GM23248 (cell line): ENCODE measurements at places on chromosomes 1 and 21. TPM values are rescaled to one million over a fixed set of nuclear protein-coding genes. Genes with fewer than 3 reads are reported as not detected.

GRCh38 chr21:31636874-31637273 lies 22.6 kb upstream of the SOD1 start:
- no peak for DNase-seq

DNA sequence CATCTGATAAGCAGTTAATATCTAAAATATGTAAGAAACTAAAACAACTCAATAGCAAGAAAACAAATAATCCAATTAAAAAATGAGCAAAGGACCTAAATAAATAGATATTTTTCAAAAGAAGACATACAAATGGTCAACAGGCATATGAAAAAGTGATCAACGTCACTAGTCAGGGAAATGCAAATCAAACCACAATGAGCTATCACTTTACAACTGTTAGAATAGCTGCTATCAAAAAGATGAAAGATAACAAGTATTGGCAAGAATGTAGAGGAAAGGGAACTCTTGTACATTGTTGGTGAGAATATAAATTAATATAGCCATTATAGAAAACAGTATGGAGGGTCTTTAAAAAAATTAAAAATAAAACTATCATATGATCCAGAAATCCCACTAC lies 40.7 kb upstream of the NEK7 start:
- DNase-seq = no peak

DNA sequence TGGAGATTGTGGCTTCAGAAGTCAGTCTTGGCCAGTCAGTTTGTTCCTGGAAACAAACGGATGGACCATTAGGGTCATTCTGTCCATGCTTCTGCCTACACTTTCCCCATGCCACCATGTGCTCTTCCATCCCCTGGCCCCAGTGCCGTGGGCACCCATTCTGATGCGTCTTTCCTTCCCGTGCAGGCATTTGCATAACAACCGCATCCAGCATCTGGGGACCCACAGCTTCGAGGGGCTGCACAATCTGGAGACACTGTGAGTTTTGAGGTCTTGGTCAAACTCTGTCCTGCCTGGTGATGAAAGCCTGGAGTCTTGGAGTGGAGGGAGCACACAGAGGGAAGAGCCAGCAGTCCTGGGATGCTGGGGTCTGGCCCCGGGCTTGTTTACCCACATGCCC lies 61.1 kb downstream of the UBE2T start:
- DNase-seq = no peak

DESI2 gene
- 58.9 and 65.9 TPM in 2 replicates for total RNA-seq

- no peak for DNase-seq
Measured at GRCh38 chr1:220698607-220699016, 8.4 kb downstream of the C1orf115 start.

LCE1C gene
- total RNA-seq = not detected in 2 replicates

DNA sequence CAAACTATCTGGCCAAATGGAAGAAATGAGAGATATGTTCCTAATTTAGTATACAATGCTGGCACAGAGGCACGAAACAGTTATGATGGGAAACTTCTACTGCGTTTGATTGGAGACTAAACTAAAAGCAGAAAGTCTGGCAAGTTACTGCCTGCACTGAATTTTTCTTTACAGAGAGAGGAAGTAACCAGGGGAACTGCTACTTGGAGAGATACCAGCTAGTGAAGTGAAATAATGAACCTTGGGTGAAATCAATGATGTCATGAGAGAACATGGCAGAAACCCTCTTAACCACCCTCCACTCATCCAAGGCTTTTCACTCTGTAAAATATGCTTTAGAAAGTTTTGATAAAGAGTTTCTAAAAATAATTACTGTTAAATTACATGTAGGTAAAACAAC lies 29.3 kb downstream of the NIBAN1 start:
- no peak for DNase-seq
